ENCODE measurements at places on chromosomes 2 and 18.

GRCh38 chr2:11285499-11285898, 58.9 kb downstream of the ROCK2 start:
- no peak for DNase-seq

DNA sequence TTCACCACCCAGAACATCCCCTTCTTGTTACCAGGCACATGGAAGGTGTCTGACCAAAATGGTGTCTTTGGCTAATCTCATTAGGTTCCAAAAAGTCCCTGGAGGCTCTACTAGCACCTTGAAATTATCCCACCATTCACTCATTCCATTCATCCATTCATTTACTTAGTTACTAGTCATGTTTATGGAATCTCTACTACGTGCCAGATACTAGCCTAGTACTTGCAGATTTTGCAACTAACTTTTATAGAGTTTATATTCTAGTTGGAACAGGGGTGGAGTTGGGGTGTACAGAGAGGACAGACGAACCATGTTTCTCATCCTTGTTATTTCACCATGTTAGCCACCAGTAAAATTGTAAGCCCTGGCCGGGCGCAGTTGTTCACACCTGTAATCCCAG, 4.0 kb upstream of the NOP58 start:
- DNase-seq, result no peak

- no peak for DNase-seq
These were observed 59.2 kb upstream of the KLF7 start for GRCh38 chr2:207224791-207225482.

- DNase-seq, result no peak
These were observed 55.0 kb upstream of the MCFD2 start for GRCh38 chr2:46970334-46971288.

GRCh38 chr2:38509314-38509946, 93.3 kb downstream of the HNRNPLL start:
- no peak for DNase-seq

DNA sequence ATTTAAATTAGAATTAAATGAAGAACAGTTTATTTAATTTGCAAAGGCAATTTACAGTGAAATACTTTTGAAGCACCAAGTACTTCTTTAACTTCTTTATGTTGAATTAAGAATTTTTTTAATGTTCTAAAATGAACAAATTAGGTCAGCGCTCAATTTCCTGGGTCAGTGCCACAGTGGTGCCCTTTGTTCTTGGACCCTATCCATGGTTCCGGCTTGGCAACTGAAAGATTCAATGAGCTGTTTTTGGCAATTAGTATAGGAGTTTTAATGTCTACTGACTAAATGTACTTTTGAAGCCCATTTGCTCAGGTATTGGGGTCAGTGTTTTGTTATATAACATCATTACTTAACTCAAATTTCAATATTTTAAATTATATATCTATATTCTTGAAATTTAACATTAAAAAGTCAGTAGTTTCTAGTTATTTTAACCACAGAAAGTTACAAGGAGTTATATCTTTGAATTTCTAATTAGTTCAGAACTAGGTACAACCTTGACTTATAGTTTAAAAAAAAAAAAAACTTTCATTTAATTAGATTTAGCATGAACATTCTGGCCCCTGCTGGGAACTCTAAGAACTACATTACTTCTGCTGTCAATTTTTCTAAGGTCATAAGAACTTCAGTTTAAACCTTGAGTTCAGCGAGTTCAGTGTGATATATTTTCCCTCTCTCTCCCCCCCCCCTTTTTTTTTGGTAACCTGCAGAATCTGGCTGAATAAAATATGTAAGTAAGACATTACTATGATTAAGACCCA, 7.6 kb upstream of the MSTN start:
- peak; percentile 43 for DNase-seq

DNA sequence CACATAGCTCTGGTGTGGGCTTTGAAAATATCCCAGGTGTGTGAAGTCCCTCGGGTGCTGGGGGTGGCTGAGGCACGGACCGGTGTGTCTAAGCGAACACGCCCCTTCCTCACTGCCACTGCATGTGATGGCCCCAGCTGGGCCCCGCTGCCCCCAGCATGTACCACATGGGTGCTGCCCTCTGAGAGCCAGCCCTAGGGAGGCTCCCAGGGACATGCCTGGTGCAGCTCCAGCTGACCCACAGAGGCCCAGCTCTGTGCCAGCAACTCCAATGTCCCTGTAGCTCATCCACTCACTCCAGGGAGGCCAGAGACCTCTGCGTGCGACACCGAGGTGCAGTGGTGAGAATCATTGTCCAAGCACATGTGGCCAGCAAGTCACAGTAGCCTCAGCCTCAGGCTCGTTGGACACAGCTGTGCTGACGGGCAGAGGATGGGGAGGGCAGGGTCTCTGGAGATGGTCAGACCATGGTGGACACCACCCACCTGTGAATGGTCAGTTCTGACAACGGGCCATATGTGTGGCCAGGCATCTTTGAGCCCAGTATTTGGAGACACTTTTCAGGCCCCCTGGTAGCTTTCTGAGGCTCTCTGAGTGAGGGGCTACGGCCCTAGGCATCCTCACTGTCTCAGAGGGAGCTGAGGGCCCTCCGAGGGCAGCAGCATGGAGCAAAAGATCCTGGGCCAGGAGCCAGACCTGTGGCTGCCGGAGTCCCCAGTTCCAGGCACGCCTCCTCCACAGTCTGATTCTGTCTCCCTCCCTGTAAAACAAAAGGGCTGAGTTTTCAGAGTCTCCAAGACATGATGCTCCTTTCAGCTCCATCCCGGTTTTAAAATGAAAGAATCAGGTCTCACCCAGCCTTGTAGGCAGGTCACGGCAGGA, 220.7 kb downstream of the NDUFA10 start:
- no peak for DNase-seq

DNA sequence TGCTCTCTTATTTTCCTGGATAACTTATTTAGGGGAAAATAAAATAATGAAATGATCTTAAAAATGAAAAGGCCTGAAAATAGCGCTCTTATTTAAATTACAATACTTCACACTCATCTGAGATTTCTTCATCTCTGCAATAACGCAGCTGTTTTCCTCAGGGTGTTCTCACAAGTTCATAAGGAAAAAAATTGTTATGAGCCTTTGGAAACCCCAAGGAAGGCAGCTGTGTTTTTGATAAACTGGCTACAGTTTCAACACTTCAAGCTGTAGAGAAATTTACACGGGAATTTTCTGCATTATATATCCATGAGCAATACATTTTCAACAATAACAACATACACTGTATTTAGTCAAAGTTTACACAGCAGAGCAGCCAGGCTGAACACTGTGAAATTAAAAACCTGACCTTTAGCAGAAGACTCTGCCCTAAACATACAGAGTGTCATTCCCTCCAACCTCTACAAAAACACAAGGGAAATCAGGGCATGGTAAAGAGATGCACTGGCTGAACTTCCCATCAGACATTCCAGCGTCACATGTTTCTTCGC, 959.6 kb downstream of the SLC4A3 start:
- DNase-seq, result peak; percentile 60

DNA sequence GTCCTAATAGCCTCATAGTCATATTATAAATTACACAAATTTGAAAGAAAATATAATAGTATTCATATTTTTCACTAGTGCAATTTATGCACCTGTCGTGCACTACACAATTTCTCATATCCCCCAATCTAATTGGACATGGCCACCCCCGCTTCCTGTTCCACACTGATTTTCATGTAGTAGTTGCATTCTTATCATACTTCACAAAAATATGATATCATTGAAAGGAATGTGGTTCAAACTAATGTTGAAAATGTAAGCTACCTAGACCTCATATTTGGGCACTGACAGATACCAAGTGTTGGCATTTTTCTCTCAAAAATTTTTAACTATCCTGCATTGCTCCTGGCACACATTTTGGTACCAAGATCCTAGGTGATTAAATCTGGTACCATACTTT, 985.5 kb upstream of the POU3F3 start:
- no peak for DNase-seq

DNA sequence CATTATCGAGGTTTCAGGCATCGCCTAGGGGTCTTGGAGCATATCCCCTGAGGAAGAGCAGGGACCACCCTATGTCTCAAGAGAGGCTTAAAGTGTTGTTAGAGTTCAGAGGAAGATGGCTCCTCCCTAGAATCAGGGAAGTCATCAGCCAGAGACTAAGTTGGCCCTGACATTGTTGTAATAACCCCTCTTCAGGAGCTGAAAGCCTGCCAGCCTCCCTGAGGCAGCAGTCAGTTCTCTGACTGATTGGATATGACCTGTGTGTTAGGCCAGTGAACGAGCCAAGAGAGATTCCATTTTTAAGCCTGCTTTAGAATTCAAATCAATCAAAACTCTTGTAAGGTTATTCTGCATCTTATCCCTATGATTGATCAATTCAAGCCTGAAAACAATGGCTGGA, 34.9 kb downstream of the ARHGAP28 start:
- no peak for DNase-seq

GRCh38 chr2:213148572-213149261, 2.7 kb downstream of the IKZF2 start:
- no peak for DNase-seq

DNA sequence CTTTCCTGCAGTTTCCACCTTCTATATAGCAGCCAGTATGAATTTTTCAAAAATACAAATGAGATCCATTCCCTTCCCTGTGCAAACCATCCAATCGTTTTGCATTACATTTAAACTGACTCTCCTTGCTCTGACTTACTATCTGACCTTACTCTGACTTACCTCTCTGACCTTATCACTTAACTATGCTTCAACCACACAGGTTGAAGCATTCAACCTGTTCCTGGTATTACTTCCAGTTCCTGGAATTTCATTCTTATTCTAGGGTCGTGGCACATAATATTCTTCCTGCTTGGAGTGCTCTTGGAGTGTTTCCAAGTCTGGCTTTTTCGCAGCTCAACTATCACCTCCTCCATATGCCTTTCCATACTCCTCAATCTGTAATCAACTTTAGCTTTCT, 850.6 kb upstream of the CHAC2 start:
- DNase-seq, result no peak

DNA sequence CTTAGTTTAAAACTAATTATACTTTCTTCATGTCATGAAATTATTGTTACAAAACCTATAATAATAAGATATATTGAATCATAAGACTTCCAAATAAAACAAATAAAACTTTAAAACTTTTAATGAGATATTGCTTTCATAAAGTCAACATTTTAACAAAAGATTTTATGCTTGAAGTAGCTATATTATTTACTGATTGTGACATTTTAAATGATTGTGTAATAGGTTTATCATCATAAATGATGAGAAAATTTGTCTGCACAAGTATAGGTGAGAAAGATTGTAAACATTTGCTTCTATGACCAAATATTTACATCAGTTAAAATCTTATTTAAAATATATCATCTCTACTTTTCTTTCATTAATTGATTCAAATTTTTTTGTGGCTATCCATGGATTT, 5.1 kb upstream of the GALNT13 start:
- no peak for DNase-seq

- no peak for DNase-seq
These were observed 451.9 kb downstream of the ARHGAP15 start for GRCh38 chr2:143581134-143581533.

DNA sequence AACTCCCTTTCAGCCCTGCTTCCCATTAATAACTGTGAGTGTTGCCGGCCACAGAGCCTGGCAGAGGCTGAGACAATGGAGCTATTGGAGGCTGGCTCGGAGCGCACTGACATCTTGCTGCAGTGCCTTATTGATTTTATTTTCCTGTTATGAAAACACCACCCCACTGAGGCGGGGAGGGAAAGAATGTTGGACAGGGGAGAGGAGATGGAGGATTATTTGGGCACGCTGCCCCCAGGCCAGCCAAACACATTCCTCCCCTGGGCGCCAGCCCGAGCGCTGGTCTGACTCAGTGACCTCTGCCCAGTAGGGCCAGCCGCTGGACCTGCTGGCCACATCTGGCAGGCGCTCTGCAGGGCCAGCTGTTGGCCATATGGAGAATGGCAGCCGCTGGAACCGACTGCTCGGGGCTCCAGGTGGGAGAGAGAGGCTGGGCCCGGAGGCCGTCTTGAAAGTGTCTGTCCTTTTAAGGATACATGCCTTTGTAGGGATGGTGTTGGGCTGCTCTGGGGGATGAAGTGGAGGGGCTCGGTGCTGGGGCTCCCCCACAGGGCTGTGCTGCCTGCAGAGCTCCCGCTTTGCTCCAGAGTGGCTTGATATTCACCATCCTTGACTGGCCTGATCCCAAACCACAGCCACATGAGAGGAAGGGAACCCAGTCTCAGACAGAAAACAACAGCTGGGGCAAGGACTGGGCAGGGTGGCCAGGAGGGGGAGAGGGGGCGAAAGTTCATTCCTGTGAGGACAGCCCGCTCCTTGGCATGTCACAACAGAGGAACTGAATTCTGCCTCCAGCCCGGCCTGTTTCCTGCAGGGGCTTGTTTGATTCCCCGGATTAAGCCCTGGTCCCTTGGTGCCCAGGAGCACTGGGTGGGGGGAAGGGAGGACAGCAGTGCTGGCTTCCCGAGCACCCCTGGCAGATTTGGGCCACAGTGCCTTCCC, 179.0 kb downstream of the KLHL29 start:
- DNase-seq, result peak; percentile 58

GRCh38 chr2:28405537-28405936, 12.9 kb downstream of the FOSL2 start:
- DNase-seq, result no peak

DNA sequence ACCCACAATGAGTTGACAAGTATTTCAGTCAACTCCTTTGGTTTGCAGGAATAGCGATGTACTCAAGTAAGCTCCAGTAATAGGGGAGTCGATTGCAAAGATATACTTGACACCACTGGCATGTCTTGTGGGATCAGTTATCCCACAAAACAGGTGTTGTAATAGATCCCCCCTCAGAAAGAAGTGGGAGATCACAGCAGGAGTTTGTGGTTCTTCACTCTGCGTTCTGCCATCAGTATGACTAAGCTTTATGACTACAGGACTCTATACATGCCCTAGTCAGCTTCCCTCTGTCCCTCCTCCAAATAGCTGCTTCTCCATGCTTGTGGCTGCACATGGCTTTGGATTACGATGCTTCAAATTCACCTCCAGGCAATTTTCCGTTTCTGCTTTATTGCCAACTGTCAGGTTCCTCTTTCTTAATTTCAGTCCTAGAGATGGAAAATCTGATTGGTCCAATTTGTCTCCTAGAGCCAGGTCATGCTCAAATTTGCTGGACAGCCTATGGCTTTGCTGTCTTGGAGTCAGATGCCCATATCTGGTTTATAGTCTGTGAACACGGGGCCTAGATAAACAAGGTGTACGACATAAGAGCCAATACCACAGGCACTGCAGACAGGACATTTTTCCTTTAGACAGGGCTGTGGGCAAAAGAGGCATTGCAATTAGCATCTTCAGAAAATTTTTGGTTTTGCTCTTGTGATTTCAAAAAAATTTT, 221.7 kb downstream of the PAX3 start:
- DNase-seq, result no peak

GRCh38 chr18:111306-112014, 46.9 kb upstream of the USP14 start:
- no peak for DNase-seq

DNA sequence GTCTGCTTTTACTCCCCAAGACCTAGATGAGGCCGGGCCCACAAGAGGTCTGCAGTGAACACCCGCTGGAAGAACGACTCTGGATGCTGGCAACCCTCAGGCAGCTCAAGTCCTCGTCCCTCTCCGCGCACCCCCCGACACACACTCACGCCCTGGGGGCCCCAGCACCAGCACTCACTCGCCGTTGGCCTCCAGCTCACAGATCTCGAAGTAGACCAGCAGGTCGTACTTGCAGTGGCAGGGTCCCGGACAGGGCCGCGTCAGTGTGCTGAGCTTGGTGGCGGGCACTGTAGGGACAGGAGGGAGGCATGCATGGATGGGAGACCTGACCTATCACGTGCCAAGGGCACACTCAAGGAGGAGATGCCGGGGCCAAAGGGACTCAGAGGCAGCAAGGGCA, 49.4 kb downstream of the AQP12A start:
- no peak for DNase-seq

- DNase-seq, result no peak
These were observed 51.2 kb downstream of the CYRIA start for GRCh38 chr2:16614314-16614860.
